ENCODE measurements at places on chromosomes 7 and 10.
A peak's percentile ranks its signal among the peaks of the same experiment; 100 is the strongest.

- no peak for DNase-seq
These were observed 48.5 kb upstream of the ARL4A start for GRCh38 chr7:12638851-12639456.

DNA sequence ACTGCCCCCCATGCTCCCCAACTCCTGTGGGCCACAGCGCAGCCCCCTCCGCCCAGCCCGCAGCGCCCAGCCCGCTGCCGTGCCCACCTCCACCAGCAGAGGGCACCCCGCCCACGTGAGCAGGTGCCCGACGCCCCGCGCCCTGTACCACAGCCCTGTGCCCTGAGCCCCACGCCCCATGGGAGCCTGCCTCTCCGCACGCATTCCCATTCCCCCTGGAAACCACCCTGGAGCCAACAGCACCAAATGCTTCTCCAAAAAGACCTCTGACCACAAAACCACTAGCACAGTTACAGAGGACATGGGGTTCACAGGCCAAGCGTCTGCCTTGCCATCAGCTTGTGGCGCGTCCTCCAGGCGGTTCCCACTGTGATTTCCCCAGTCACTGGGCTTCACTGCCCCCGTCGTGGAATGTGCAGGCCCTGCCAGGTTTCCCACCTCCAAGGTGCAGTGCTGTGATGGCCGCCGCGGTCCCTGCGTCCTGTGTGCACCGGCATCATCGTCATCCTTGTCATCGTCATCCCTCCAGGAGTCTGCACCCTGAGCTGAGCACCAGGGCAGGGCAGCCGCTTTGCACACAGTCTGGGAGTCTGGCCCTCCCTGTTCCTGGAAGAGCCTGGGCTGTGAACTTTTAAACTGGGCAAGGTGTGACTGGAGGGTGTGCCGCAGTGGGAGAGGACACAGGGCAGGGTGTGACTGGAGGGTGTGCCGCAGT lies 61.7 kb downstream of the PWWP2B start:
- DNase-seq = peak; percentile 38

DNA sequence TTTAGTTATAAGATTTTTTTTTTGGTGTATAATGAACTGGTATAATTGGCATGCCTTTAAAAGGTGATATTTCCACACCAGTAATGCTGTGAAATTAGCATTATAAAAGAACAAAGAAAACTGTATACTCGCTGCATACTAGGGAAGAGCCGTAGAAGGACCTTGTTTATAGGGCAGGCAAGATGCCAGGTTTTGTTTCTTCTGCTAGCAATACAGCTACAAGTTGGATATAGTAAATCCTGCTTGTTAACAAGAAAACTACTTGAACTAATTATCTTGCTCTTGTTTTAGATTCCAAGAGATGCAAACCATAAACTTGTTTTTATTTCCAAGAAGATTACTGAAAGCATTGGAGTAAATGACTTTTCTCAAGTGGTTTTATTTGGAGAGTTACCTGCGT lies 1.9 kb downstream of the DNAH11 start:
- no peak for DNase-seq

DNA sequence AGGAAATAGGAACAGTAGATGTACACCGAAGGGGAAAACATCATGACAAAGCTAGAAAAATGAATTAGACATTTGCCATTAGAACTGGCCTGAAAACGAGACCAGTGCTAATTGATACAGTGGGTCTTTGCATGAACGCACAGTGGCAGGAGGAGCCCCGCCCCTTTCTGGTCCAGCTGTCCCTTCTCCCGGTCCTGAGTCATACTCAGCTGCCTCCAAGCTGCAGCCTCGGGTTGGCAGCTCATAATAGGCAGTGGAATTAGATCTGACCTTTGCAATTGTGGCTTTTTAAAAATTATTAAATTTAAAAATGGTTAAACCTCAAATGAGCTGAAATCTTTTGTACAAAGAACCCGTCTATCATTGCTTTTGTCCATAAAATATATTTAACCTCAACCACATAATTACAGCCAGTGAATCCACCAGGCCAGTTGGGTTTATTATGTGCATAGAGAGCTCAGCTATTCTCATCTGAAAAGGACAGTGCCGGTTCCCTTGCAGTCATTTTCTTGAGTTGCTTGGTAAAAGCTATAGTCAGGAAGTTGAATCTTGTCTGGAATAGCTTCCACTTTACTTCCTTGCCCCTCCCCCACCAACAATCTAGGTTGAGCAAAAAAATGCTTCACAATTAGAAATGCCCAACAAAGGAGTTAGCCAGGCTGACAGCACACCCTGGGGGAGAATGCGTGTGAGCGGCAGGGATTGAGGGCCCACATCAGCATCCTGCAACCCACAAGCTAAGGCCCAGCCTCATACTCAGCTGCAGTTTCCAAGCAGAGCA lies 147.1 kb downstream of the BUB3 start:
- DNase-seq = no peak

GRCh38 chr7:66233638-66234037 lies 28.5 kb downstream of the TPST1 start:
- no peak for DNase-seq

DNA sequence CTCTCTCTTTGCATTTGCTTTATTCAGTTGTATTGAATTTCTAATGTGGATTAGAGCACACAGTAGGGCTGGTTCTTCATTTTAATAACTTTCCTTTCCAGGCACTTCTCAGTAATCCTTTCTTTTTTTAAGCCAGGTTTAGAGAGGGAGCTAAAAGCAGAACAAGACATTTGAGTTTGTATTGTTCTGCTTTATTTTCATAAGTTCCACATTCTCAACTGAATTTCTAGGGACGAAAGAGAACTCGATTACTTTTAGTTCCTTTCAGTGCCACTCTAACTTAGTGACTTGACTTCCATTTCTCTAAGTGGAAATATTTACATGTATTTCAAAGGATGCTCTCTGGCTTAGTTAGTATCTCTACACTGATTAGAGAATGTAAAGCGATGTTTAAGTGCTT lies 145.6 kb downstream of the EXOC4 start:
- DNase-seq = no peak

DNA sequence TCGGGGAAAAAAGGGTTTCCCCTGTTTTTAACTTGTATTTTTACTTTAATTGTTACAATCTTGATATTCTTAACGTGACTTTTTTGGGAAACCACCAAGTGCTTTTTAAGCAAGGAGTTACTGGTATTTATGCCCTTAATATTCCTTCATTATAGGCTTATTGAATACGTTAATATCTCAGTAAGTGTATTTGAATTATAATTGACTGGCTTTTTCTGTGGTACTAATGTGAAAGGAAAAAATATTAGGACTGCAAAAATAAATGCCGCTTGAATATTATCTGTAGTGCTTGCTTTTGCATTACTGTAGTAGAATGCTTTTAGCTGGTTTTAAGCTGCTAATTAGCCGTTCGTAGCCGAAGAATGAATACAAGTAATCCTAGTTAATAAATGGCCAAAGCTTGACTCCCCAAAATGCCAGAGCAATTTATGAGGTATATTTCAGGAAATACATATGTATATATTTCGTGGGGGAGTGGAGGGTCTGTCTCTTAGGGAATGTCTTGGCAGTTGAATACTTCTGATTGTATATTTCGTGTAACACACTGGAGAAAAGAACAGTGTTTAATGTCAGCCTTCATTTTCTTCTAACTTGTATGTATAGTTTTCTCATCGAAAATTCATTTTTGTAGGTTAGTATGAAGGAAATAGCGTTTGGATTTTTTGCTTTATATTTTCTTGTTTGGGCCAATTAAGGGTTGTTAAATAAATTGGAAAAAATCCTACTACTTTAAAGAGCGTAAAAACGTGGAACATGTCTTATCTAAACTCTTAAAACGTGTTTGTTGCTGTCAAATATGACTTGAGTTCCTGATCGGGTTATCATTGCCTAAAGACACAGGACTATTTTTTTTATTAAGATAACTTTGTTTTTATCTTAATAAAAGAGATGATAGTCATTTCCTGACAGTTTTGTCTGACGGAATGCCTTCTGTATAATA lies 1.5 kb downstream of the PDCD4 start:
- DNase-seq = no peak

- DNase-seq = no peak
These were observed 165.8 kb downstream of the CCDC3 start for GRCh38 chr10:12835709-12836108.

DNA sequence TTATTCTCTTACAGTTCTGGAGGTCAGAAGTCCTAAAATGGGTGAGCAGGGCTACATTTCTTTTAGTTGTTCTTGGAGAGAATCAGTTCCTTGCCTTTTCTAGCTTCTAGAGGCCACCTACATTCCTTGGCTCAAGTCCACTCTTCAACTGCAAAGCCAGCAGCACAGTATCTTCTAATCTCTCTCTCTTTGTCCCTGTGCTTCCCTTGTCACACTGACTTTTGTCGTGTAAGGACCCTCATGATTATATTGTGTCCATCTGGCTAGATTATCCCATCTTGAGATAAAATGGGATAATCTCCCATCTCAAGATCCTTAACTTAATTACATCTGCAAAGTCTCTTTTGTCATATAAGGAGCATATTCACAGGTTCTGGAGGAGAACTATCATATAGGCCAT lies 359.0 kb downstream of the ADRA2A start:
- no peak for DNase-seq

DNA sequence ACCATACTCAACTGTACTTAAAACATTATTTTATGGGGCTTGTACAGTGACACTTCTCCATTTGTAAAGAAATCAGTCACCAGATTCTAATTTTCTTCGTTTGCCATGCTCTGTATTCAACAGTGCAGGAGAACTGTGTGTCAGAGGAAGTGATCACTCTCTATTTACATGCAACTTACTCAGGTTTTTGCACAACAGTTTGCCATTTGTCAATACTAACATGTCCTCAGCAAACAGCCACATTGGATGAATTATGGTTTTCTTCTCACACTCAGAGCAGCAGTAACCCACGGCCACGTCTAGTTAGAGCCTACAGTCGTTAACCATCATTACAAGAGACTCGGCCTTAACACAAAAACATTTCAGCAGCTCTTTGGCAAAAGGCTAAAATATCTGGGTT lies 69.2 kb upstream of the SP4 start:
- no peak for DNase-seq

DNA sequence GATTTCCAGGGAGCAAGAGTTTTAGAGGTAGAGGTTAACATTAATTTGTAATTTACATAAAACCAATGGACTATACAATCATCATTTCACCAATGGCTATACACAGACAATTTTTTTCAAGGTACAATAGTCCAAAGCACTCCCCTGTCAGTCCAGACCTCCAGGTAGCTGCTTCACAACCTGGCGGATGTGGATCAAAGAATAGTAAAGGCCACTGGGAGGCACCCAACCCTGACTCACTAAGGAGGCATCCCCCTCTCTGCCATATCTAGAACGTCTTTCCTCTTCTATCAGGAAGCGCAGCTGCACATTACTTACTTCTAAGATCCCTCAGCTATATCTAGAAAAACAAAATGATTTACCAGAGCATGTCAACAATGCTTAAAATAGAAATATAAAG lies 217.7 kb upstream of the AOAH start:
- DNase-seq = no peak

GRCh38 chr7:2913760-2914387 lies 69.8 kb upstream of the GNA12 start:
- no peak for DNase-seq

- no peak for DNase-seq
These were observed 76.6 kb downstream of the RBM33 start for GRCh38 chr7:155721056-155721455.

DNA sequence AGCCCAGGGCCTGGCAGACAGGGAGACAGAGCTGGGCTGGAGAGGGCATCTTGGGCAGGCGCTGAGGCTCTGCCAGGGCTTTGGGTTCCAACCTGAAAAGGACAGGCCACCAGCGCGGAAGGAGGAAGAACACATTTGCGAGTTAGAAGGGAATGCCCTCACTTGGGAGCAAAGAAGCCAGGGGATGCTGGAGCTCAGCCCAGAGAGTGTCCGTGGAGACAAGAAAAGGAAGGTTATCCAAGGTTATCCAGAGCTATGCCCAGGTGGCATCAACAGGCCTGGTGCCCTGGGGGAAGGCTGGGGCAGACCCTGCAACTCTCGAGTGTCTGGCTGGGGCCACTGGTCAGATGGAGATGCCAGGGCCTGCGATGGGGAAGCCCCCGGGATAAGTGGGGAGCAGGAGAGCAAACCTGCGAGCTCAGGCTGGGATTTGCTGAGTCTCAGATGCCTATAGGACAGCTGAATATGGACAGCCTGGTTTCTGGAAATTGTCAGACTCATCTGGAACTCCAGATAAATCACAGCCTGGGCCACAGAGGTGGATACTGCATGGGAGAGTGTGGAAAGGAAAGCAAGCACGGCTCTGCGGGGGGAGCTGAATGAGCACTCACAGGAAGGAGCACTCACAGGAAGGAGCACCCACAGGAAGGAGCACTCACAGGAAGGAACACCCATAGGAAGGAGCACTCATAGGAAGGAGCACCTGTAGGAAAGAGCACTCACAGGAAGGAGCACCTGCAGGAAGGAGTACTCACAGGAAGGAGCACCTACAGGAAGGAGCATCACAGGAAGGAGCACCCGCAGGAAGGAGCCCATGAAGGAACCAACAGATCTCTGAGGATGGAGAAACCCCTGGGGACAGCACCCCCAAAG lies 152.1 kb downstream of the ADAM12 start:
- DNase-seq = no peak

DNA sequence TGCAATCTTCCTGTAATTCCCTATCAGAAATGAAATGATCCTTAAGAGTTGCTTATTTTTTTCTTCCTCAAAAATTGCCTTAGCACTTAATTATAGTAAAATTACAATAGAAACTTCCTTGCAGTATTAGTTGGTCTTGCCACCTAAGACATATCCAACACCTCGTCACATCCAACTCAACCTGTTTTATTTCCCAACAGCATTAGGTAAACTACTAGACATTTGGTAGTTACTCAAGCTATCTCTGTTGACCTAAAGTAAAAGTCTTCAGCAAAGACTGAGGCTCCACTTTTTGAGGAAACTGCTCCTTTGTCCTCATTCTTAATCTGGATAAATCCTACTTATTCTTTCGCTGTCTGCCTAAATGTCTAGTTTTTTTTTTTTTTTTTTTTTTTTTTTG lies 20.4 kb downstream of the HIBADH start:
- no peak for DNase-seq

- DNase-seq = no peak
These were observed 28.5 kb upstream of the CROT start for GRCh38 chr7:87316846-87317552.

DNA sequence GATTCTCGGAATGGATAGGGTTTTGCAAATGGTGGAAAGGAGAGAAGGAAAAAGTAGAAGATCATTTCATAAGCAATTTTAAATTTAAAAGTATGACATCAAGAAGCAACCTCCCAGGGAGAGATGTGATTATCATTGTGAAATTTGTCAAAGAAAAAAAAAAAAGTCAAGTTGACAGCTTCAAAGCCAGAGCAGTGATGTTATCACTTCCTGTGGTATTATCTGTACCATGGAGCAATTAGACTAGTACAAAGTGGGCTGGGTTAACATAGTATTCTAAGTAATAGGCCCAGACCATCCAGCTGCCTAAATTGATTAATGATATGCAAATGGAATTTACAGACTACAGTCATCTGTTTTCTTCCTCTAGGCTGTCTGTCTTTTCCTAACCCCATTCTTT lies 84.0 kb upstream of the NPY start:
- DNase-seq = no peak

DNA sequence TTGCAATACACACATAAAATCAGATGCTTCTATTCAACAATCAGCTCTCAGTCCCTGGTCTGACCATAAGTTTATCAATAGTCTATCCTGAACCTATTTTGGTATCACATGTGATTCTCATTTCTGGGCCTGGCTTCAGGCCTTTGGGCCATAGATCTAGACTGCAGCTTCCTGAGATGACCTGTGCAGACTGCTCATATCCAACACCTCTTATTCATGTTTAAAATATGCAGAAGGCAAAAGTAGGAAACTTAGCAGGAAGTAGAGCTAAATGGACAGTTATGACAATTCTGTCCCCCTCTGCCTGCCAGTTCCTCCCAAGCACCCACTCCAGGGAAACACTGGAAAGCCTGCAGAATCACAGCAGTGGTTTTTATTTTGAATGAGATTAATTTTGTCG lies 53.3 kb downstream of the C7orf25 start:
- DNase-seq = no peak
